ENCODE measurements at places on chromosomes 12 and 14. TPM values are rescaled to one million over a fixed set of nuclear protein-coding genes. Genes with fewer than 3 reads are reported as not detected.

DNA sequence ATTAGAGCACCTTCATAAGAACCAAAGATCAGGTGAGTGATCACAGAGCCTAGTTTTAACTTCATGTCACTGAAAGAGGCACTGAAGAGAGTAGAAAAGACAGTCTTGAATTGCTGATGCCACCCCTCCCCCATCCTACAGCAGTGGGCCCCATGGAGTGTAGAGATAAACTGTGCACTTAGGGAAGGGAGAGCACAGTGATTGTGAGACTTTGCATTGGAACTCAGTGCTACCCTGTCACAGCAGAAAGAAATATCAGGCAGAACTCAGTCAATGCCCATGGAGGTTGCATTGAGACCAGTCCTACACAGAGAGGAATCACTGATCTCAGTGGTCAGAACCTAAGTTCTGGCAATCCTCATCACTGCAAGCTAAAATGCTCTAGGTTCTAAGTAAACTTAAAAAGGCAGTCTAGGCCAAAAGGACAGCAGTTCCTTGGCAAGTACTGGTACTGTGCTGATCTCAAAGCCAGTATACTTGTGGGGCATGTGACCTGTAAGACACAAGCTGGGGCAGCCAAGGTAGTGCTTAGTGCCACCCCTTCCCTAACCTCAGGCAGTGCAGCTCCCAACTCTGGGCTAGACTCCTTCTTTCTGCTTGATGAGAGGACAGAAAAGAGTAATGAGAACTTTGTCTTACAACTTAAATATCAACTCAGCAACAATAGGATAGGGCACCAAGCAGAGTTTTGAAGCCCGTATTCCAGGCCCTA lies 94.1 kb downstream of the FSCB start:
- no peak for DNase-seq

- no peak for DNase-seq
Observed at GRCh38 chr12:75846102-75846501, 185.5 kb downstream of the PHLDA1 start.

- no peak for DNase-seq
Observed at GRCh38 chr12:53100466-53101151, 2.7 kb upstream of the SOAT2 start.

GRCh38 chr14:26599291-26599690 lies 1.5 kb upstream of the NOVA1 start:
- DNase-seq, result no peak

DNA sequence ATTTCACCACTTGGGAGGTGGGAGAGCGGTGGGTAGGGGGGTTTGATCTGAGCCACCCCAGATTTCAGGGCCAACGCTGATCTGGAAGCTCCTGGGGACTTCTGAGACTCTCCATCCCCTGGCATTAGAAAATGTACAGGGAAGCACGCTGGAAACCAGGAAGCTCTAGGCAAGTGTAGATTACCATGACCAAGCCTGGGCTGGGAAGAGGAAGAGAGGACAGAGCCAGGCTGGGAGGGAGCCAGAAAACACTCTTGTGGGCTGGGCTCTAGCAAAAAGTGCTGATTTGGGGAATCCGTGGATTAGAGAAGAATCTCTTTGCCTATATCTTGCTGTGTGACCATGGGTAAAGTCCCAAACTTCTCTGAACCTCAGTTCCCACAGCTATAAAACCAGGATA lies 236.7 kb downstream of the BCL11B start:
- DNase-seq, result peak; percentile 63

DNA sequence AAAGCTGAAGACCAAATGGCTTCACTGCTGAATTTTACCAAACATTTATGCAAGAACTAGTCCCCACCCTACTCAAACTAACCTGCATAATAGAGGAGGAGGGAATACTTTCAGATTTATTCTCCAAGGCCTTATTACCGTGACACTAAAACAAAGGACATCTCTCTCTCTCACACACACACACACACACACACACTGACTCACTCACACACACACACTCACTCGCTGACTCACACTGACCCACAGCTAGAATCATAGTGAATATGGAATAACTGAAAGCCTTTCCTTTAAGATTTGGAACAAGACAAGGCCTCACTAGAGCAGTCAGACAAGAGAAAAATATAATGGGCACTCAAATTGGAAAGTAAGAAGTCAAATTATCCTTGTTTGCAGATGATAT lies 1014.1 kb downstream of the TMTC2 start:
- DNase-seq, result no peak

Gene KLRC3
- not detected for total RNA-seq

Gene ACRBP
- 9.8 TPM for total RNA-seq

Gene RD3L
- not detected for total RNA-seq

Gene PMEL
- 2.9 TPM for total RNA-seq

Gene GDF3
- not detected for total RNA-seq
